Iris pigment epithelial cell (primary cell): ENCODE measurements at places on chromosomes 2 and 18.

DNA sequence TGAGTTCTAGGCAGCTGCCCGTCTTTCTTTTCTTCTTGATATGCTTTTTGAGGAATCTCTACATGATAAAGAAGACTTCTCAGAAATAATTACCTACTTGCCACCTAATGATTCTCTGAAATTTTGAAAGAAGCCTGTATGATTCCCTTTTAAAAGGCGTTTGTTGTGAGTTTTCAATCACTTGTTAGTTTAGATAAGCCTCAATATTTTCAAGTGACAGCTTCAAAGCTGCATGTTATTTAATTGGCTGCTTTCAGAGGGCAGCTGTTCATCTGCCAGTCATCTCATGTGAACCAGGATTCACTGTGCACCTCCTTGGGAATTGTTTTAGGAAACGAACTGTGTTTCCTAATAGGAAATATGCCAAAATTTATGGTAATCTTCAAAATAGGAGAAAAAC is 938.1 kb downstream of the CPS1 start:
- DNase-seq: no peak

DNA sequence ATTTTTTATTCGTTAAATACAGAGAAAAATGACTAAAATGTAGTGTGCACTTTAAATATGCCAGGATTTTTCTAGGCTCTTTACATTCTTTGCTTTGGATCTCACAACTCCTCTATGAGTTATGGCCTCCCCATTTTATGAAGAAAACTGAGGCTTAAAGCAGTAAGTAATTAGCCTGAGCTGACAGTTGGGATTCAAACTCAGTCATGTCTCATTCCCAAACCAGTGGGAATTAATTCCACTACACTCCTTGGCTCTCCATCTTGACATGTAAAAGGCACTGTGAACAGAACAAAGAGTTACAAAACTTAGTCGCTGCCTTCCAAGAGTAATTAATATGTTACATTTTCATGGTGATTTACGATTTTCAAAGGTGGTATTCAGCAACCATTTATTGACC is 351.9 kb downstream of the SATB2 start:
- no peak for DNase-seq

GRCh38 chr2:39216346-39217191 is 27.2 kb downstream of the CDKL4 start:
- DNase-seq: no peak

DNA sequence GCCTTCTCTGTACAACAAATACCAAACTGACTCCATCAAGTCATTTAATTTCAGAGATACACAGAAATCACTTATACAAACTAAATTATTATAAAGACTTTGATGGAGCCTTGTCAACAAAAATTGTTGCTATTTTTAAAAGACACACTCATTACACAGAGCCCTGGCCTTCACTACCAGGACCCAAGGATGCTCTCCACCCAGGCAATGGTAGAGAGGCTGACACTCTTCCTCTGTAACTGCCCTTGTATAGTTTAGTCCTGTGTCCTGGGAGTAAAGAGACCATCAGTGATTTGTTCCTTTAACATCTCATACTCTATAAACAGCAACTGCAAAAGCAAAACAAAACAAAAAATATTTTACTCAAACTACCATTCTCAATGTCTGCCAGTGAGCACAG is 173.5 kb downstream of the TCF4 start:
- no peak for DNase-seq

DNA sequence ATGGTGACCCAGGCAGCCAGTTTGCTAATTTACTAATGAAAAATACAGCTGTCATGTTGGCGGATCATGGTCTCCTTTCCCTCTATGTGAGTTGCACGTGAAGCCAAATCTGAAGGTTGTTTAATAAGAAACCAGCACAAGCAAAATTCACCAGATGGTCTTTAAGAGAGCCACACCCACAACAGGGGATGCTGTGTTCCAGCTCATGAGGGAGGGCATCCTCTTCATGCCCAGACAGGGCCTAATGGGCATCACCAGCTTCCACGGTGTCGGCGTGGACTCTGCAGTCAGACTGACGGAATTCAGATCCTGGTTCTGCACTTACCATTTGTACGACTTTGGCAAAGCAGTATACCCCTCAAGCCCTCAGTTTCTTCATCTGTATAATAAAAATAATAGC is 39.9 kb downstream of the TMEM247 start:
- DNase-seq: no peak

DNA sequence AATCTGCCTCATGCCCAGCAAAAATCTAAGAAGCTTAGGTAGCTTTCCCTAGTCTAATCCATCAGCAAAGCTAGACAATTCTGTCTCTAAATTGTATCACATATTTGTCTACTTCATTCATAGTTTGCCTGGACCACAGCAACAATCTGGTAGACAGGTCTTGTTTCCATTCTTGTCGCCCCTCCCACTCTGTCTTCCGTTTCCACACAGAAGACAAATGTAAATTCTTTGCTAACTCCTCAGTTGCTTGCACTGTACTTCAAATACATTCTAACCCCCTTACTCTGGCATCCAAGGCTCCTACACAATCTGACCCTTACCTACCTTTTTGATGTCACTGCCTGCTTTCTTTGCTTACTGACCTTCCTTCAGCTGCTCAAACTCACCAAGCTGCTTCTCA is 40.1 kb downstream of the THUMPD2 start:
- peak; percentile 67 for DNase-seq

DNA sequence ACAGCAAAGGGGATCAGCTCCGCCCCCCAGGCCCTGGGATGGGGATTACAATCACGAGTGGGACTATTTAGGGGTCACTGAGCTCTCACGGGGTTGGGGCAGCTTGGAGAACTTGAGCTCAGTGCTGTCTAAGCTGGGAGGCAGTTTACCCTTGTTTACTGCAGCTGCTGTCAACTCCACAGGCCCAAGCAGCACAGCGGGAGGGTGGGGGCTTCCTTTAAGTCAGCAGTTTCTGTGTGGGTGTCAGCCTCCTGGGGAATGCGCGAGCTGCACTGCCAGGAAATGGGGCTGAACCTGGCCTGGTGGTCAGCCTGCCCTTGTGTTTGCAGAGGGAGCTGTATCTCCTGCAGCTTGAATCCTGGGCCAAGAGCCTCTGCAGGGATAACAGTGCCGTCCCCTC is 29.8 kb downstream of the TOGARAM2 start:
- DNase-seq: peak; percentile 92

GRCh38 chr2:74555610-74556103 is 1.1 kb downstream of the DOK1 start:
- no peak for DNase-seq

DNA sequence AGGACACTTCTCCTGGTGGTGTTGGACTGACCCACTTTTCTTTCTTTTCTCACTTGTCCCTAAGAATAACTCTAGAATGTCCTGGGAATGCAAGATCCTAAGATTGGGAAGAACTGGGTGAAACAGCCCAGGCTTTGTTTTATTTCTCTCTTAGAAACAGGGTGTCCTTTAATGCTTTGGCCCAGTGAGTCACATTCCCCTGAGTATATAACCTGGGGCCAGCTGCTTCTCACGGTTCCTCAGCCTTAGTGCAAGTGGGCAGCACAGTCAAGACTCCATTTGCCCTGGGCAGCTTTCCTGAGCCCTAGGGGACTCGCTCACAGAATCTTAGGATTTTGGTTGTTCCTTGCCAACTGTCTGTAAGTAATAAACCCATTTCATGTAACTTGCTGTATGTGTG is 355.0 kb downstream of the DSC3 start:
- no peak for DNase-seq

DNA sequence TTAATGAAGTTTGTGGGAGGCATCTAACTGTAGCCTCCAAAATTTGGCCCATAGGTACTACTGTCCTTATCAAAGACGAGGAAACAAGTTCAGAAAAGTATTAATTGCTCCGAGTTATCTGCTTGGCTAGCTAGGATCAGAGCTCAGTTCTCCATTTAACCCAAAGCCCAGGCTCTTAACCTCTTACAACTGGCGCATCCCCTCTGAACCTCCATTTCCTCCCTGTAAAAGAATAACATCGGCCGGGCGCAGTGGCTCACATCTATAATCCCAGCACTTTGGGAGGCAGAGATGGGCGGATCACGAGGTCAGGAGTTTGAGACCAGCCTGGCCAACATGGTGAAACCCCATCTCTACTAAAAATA is 3.5 kb upstream of the MSH6 start:
- DNase-seq: no peak

GRCh38 chr2:97868986-97869721 is 126.6 kb downstream of the TMEM131 start:
- peak; percentile 80 for DNase-seq

DNA sequence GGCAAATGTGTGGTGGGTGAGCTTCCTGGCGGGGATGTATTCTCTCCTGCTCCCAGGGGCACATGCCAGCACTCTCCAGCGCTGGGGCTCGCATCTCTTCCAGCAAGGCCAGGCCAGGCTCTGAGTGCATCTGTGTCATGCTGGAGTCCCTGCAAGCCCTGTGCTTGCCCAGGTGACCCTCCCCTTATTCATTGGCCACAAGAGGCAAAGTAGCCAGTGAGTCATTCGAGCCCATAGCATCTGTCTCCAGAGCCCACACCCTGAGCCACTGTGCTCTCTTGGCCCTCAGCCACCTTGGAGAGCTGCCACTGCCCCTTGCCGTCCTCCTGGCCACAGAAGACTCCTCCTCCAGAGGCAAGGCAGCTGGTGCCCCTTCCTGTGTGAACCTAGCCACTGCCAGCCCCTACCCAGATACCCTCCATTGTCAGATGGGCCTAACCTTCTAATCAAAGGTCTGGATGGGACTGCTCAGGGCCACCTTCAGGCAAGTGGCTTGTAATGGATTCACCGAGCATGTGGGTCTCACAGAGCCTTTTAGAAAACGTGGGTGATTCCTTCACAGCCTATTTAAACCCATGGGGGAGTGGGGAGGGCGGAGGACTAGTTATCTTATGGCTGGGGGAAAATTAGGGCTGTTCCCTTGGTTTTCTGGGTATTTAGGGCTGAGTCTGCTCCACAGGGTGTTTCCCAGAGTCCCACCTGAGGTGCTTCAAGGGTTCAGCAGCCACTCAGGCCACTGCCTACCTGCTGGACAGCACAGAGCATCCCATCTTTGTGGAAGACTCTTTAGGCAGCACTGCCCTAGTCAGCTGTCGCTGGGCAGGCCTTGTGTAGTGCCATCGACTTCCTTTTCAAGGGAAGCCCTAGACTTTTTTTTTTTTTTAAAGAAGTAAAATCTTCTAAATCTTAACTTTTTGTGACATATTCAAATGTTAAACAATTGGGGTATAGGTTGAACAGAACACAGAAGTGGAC is 137.4 kb downstream of the ACOXL start:
- peak; percentile 25 for DNase-seq

- DNase-seq: peak; percentile 65
Observed at GRCh38 chr18:74652392-74652988, 54.8 kb downstream of the ZNF407 start.

GRCh38 chr2:109712746-109713145 is 81.4 kb upstream of the RGPD5 start:
- no peak for DNase-seq

DNA sequence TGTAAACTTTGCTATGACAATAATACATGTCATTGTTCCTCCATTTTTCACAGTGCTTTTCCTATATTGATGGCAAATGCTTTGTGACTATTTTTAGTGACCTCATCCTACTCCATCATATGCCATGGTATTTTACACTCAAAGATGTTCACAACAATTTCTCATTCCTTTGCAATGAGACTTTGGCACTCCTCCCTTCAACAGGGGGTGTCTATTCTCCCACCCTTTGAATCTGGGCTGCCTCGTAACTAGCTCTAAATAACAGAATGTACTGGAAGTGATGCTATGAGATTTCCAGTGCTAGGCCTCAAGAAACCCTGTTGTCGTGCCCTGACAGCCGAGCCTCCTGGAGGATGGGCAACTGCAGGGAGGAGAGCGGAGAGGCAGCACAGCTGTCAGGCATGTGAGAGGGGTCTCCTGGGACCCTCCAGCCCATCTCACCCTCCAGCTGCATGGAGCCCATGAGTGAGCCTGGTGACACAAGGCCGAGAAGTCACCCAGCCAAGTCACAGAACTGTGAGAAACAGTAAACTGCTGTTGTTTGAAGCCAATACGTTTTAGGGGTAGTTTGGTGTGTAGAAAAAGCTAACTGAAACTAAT is 103.1 kb upstream of the APCDD1 start:
- no peak for DNase-seq

DNA sequence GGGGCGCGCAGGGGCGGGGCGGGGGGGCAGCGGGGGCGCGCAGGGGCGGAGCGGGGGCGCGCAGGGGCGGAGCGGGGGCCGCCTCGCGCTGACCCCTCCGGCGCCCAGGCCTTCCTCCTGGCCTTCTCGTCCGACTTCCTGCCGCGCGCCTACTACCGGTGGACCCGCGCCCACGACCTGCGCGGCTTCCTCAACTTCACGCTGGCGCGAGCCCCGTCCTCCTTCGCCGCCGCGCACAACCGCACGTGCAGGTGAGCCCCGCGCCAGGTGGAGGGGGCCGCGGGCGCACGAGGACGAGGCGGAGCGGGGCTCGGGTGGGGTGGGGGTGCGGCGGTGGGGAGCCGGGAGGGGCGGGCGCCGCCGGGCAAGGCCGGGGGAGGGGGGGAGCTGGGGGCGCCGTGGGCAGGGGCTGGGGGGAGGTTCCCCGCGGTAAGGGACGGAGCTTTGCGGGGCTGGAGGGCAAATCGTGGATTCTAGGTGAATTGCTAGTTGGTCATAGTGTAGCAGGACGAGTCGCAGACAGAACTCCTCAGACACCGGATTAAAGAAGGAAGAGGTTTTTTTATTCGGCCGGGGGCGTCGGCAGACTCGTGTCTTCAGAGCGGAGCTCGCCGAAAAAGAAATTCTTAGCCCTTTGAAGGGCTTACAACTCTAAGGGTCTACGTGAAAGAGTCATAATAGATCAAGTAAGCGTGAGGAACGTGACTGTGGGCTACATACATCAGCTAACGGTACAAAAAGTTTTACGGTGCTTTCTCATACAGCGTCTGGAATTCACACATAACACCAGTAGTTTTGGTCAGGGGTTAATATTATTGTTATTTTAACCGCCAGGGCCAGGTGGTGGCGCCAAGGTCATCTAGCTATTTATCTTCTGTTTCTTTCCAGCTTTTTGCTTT is 29.9 kb downstream of the ANO7 start:
- DNase-seq: peak; percentile 16

- DNase-seq: peak; percentile 92
Observed at GRCh38 chr2:235025800-235026536, 74.2 kb downstream of the SH3BP4 start.

GRCh38 chr18:37385846-37386778 is 179.5 kb downstream of the CELF4 start:
- peak; percentile 14 for DNase-seq

DNA sequence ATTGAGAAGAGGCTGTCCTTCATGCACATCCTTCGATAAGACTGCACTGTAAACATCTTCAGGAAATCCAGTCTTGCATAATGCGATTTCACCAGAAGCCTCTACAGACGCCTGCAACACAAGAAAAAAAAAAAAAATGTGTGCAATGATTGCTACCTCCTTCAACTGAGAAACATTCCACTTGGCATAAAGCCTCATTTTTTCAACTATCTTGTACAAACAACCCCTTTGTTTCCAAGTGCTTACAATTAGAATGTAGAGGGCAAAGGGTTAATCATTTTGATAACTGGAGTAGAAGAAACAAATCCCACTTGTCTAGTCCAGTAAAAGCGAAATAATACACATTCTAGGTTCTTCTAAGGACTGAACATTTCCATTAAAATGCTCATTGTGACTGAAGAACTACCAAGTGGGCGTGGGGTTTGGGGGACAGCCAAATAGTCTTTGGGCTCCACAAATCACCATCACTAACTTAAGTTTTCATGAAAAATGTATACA is 29.2 kb downstream of the CDH2 start:
- DNase-seq: peak; percentile 97

GRCh38 chr2:222548992-222549391 is 106.9 kb downstream of the FARSB start:
- DNase-seq: no peak
